Foreskin keratinocyte (primary cell): ENCODE measurements at places on chromosomes 16 and 17. TPM values are rescaled to one million over a fixed set of nuclear protein-coding genes. Genes with fewer than 3 reads are reported as not detected.

CARHSP1 gene
- 209 and 212 TPM in 2 replicates for total RNA-seq

KRT36 gene
- not detected in 2 replicates for total RNA-seq

KRT32 gene
- total RNA-seq = not detected in 2 replicates

DCXR gene
- total RNA-seq = 59.6 and 69.0 TPM in 2 replicates

KRTAP4-3 gene
- not detected in 2 replicates for total RNA-seq

TRAF4 gene
- total RNA-seq = 77.9 and 82.6 TPM in 2 replicates

FOXF1 gene
- total RNA-seq = not detected in 2 replicates

AURKB gene
- 78.7 and 102 TPM in 2 replicates for total RNA-seq

ADAP2 gene
- total RNA-seq = 0.35 and 0.65 TPM in 2 replicates

TBC1D3H gene
- not detected in 2 replicates for total RNA-seq

RRAD gene
- total RNA-seq = 1.5 and 2.2 TPM in 2 replicates

MPO gene
- total RNA-seq = not detected in 2 replicates

NPIPA2 gene
- total RNA-seq = 0.75 TPM in 1 of 2 replicates, not detected in the other

MRPL58 gene
- total RNA-seq = 56.2 and 65.9 TPM in 2 replicates

USP36 gene
- 30.6 and 31.4 TPM in 2 replicates for total RNA-seq

SLC5A11 gene
- total RNA-seq = not detected in 2 replicates

FDXR gene
- total RNA-seq = 20.9 and 23.1 TPM in 2 replicates

RRN3 gene
- total RNA-seq = 31.9 and 32.1 TPM in 2 replicates

ZNF750 gene
- total RNA-seq = 0.18 and 0.27 TPM in 2 replicates

CMTM2 gene
- not detected in 2 replicates for total RNA-seq

SLC13A2 gene
- total RNA-seq = not detected in 2 replicates

CLEC10A gene
- not detected in 2 replicates for total RNA-seq

NLRC5 gene
- total RNA-seq = 8.4 and 10.3 TPM in 2 replicates

ASGR1 gene
- total RNA-seq = 0.14 and 0.21 TPM in 2 replicates

NAGPA gene
- total RNA-seq = 11.0 and 12.3 TPM in 2 replicates

TP53TG3F gene
- total RNA-seq = not detected in 2 replicates

VAT1L gene
- total RNA-seq = not detected in 2 replicates

DNAI2 gene
- not detected in 2 replicates for total RNA-seq

KRTAP9-8 gene
- not detected in 2 replicates for total RNA-seq

TERB1 gene
- total RNA-seq = 0.04 TPM in 1 of 2 replicates, not detected in the other
